ENCODE measurements at places on chromosomes 11 and 22.

DNA sequence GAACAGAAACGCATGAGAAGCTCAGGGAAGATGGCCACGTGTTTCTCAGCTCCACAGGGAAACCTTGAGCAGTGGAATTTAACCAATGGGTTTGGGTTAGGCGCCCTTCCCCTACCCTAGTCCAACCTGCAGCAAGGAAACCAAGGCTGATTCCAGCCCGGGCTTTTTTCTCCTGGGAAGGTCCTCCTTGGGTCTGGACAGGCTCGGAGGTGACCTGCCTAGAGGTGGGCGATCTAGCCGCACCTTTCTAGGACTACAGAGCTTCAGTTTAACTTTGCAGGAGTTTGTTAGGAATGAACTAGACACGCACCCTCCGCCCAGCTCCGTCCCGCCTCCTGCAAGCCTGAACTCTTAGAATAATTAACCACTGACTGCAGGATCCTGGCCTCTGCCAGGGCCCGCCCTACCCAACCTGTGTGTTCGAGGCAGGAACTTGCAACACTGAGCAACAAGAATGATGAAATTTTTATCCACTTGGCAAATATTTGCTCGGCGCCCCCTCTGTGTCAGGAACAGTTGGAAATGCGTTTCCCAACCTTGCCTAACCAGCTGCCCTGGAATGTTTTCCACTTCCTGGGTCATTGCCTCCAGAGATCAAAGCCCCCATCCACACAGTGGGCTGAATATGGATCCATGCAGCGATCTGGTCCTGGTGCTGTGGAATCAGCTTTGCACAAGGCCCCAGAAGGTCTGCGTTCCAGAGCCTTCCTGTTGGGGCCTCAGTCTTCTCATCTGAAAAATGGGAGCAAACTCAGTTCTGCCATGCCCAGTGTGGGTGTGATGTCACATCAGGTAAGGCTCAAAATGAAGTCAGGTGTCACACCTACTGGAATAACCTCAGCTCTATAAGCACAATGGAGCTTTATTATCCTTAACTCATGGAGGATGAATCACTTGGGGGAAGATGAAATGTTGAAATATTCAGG is 13.3 kb downstream of the MPST start:
- DNase-seq: no peak

- DNase-seq: no peak
These were observed 90.4 kb downstream of the HIPK3 start for GRCh38 chr11:33347490-33348125.

- no peak for DNase-seq
These were observed 97.0 kb upstream of the MPPED2 start for GRCh38 chr11:30683176-30683575.

GRCh38 chr11:85903406-85903805 is 48.2 kb downstream of the CCDC83 start:
- no peak for DNase-seq

GRCh38 chr11:49995565-49995964 is 13.2 kb upstream of the OR4C12 start:
- DNase-seq: no peak

- no peak for DNase-seq
These were observed 103.5 kb downstream of the DDX10 start for GRCh38 chr11:108768370-108768769.

GRCh38 chr22:36447632-36448031 is 33.8 kb downstream of the TXN2 start:
- DNase-seq: no peak

DNA sequence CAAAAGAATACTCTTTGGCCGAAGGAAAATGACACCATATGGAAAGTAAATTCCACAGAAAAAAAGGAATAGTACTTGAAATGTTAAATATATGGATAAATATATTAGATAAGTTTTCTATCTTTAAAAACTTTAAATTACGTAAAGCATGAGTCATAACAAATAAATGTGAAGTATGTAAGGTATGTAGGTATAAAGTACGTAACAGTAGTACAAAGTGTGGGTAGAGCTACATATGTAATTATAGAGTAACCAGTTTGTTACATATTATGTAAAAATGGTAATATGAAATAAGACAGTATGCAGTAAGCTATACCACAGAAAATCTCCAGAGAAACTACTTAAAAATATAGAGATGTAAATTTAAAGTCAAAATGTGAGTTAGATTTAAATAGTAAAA is 582.3 kb upstream of the CHORDC1 start:
- no peak for DNase-seq

- no peak for DNase-seq
These were observed 23.4 kb upstream of the SMIM38 start for GRCh38 chr11:69132301-69132670.

DNA sequence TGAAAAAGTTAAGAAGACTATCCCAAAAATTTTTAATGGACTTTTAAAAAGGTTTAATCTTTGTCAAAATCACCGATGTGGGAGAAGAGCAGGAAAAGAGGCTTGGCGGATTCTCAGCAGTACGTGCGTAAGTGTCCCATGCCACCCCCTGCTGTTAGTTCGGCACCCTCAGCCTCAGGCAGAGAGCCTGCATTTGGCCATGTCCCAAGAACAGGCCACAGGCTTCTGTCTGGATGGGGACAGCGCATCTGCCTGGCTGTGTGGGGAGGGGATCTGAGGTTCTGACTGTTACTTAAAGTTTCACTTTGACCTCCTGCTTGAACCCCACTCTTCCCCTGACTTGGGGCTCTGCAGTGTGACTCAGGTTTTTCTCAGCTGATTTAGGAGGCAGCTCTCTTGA is 35.3 kb downstream of the EXT2 start:
- DNase-seq: no peak

DNA sequence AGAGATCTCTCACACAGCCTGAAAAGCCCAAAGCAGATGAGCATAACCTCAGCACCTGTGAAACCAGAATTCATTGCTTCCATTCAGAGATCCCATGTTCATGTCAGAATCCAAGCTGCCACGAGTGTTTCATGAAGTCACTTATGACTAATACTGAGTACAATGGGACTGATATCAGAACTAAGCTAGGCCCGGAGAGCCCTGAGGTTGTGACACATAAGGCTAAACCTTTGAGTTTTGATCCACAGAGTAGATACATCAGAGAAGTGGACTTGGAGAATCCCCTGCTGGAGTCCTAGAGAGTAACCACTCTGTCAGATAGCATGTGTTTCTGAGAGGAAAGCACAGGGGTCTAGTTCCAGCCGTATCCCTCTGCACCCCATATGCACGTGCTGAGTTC is 890 bp upstream of the GLYATL1 start:
- no peak for DNase-seq

Measured in stimulated activated CD8-positive, alpha-beta memory T cell treated with anti-CD3 and anti-CD28 coated beads, Interleukin-4, amount 100 ng/mL, for 4 hours (primary cell).